ENCODE measurements at places on chromosomes 6 and 20.
A peak's percentile ranks its signal among the peaks of the same experiment; 100 is the strongest.

- no peak for DNase-seq
Measured at GRCh38 chr20:52619101-52619500, 353.1 kb upstream of the TSHZ2 start.

DNA sequence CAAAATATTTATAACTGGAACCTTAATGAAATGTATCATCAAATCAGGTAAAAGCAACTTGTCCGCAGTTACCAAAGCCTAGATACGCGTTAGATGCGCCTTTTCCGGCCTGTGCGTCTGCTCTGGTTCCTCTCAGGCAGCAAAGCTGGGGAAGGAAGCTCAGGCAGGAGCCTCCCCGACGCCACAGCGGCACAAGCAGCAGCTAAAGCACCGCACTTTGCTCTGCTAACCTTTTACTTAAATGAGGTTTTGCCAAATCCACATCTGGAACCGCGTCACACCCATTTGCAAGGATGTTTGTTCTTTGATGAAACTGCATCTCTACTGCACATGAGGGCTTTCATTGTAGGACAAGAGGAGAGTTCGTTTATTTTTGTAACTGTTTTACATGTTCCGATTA, 36.8 kb downstream of the THBS2 start:
- DNase-seq, result no peak

DNA sequence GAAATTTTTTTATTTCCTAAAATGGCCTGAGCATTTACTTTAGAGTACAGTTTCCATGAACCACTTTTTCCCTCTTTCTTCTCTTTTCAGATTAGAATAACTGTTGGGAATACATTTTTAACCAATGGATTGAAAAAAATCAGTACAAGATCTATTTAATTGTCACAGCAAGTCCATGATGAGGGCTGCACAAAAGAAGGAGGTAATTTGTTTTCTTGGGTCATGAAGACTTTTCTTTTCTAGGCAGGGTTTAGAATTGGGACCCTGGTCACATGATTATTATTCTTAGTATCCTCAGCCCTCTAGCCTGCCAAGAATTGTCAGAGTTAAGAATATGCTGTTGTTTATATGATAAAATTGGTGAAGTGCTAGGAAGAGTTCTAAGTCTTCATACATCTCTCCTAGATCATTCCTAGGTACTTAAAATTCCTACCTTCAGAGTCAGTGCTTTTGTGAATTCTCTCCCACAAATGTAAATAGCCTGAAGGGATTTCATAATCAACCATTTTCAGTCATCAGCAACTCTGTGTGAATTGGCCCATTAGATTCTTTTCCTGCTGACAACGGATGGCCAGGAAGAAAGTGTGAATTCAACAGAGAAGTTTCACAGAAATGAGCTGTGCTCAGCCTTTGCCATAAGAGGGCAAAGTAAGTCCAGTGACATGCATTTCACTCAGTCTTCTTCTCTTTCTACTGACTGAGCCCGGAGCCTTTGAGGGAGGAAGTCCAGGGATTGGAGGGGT, 32.4 kb upstream of the TPBG start:
- no peak for DNase-seq

- no peak for DNase-seq
Measured at GRCh38 chr6:118103381-118104146, 196.5 kb downstream of the SLC35F1 start.

- no peak for DNase-seq
Measured at GRCh38 chr20:19071446-19071725, 141.1 kb upstream of the SLC24A3 start.

GRCh38 chr6:37920667-37921066, 101.1 kb downstream of the ZFAND3 start:
- no peak for DNase-seq

- no peak for DNase-seq
Measured at GRCh38 chr6:156618600-156619205, 158.5 kb upstream of the ARID1B start.

- no peak for DNase-seq
Measured at GRCh38 chr6:170162011-170162774, 128.7 kb downstream of the DLL1 start.

DNA sequence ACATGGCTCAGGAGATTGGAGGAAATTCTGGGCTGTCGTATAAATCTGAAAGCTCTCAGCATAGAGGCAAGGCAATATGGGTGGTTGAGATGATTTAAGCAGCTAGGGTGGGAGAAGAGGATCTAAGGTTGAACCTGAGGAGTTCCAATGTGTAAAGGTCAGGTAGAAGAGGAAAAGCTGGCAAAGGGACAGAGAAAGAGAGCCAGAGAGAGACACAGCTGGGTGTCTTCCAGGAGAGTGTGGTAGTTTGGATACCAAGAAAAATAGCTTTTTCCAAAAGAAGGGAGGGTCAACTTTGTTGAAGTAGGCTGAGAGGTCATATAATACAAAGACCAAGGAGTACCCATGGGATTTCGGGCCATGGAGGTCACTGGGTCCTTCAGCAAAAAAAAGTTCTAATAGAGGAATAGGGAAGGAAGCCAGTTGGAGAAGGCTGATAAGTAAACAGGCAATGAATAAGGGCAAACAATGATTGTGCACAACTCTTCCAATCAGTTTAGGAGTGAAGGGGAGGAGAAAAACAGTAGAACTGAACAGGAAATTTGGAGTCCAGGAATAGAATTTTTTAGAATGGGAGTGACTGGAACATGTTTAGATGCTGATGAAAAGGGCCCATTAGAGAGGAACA, 135.1 kb downstream of the QRSL1 start:
- no peak for DNase-seq

DNA sequence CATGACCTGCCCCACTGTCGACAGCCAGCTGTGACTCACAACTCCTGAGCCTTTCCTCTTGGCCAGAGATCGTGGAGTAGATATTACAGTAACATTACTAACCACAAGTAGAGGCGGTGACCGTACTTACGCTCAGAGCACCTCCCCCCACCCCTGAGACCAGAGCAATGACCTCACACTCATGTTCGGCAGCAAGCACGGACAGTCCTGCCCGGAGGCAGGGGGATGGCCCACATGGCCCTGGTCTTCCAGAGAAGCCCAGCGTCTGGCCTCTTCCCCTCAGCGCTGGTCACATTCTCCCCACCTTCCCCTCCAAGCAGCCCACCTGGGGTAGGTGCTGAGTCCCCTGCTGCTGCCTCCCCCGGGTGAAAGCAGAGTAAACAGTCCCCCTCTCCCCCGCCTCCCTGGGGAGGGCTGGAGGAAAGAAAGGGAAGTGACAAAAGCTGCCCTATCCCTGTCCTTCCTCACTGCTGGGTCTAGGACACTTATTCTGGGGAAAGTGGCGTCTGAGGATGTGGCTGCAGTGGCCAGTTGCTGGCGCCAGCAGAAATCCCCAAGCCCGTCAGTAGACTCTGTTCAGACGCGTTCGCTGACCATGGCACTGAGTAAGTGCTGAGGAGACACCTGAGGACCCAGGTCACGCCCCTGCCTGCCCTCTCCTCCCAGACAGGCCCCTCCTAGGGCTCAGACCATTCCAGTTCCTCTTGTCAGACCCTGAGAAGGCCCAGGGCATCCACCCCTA, 68.5 kb downstream of the MRPL14 start:
- no peak for DNase-seq

- DNase-seq, result no peak
Measured at GRCh38 chr20:10789386-10789785, 115.6 kb upstream of the JAG1 start.

DNA sequence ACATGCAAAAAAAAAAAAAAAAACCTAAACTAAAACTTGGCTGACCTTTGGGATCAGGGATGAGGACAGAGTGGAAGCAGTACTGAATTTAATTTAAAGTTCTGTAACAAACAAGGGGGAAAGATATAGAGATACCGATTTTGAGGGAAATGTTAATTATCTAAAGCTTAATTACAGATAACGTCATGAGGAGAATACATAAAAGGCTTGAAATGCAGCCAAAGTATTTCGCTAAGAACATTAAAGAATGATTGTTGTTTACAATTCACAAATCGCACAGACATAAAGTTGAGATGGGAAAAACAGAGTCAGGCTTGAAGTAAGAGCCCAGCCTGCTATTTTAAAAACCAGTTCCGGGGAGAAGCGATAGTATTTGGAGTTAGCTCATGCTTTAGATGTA, 208.0 kb upstream of the SASH1 start:
- DNase-seq, result no peak

DNA sequence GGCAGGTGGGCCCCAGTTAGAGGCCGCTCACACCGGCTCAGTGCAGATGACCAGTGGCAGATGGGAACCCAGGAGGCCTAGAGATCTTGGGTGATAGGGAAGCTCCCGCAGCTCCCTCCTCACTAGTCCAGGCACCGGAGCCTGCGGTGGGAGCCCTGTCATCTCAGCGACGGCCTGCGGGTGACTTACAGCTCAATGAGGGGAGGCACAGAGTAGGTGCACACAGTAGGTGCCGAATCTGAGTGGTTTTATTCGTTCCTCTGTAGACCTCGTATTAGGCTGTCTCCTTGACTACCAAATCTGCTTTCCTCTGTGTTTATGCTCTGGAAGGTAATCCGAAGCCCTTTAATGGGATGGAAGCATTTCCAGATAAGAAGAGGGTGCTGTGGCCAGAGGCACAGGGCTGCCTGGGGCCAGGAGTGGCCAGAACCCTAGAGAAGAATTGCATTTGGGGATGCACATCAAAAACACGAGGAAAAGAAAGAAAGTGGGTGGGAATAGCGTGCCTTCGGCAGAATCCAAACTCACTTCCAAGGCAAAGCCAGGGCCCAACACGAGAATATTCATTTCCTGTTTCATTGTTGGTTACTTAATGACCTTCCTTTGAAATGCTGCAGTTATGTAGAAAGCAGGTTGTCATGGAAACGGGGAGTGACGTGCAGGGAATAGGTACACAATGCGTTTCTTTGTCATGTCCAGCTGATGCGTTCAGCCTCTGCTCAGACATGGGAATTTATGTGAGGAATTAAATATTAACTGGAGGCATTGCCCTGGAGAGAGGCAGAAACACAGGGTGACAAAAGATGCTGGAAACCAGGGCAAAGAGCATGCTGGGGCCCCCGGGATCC, 24.7 kb downstream of the MYT1 start:
- DNase-seq, result no peak

DNA sequence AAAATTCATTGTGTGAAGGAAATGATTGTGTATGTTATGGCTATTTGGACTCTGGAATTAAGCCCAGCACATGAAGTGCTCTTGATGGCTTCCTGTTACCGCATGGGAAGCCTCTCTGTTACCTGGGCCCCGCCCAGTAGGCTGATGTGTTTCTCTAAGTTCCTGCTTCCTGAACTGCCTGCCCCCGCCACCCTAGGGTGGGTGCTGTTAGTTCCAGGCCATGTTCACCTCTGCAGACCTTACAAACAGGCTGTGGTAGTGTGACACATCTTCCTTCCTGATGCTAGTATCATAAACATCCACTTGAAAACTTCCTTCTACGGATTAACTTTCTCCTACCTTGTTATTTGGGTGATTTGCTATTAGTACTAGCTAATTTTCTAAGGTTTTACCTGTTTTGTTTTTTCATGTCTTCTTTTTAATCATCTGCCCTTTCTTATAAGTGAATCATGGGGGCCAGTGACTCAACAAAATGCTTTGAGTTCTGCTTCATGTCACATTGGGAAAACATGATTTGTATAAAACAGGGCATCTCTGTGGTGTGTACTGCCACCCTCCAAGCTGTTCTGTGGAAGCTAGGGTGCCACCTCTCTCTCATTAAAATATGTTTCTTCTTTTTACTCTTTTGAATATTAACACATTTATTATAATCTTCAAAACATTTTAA, 40.6 kb downstream of the SH3BGRL2 start:
- DNase-seq, result peak; percentile 1

DNA sequence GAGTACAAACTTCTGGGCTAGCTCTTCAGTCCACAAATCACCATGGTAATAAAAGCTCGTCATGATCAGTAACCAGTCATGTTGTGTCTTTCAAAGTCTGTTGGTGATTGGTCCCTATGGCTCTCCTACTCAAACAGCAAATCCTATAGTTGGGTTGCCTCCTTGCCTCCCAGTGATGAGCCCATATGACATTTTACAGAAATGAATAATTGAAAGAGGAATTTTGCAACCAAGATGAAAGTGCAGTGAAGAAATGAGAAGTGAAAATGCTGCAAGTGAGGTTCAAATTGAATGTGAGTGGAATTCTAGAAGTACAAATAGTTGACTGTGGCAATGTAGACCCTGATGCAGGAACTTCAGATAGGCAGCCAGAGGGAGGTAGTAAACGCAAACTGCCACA, 5.1 kb upstream of the SIRPD start:
- no peak for DNase-seq

- DNase-seq, result no peak
Measured at GRCh38 chr20:46056970-46057855, 28.2 kb downstream of the SLC12A5 start.

- DNase-seq, result no peak
Measured at GRCh38 chr20:49989234-49990065, 6.7 kb downstream of the SNAI1 start.

DNA sequence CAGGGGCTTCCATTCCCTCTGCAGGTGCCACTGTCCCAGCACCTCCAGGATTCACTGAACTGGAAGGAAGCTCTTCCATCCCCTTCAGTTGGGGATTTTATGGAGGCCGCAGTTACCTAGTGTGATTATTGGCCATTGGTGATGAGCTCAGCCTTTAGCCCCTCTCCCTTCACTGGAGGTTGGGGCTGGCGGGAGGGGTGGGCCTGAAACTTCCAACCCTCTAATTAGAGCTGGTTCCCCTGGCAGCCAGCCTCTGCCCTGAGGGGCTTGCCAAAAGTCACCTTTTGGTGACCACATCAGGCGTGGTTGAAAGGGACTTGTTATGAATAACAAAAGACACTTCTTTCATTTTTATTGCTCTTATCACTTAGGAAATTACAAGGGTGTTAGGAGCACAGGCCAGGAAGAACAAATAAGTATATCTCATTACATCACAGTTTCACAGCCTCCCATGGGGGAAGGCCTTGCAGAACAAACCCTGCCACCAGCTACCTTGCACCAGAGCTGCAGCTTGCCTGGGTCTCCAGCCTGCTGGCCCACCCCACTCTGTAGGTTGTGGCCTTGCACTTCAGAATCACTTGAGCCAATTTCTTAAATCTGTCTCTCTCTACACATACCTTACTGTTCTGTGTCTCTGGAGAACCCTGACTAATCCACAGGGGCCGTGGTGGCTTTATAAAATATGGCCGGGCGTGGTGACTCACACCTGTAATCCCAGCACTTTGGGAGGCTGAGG, 5.0 kb downstream of the PYGB start:
- DNase-seq, result no peak

DNA sequence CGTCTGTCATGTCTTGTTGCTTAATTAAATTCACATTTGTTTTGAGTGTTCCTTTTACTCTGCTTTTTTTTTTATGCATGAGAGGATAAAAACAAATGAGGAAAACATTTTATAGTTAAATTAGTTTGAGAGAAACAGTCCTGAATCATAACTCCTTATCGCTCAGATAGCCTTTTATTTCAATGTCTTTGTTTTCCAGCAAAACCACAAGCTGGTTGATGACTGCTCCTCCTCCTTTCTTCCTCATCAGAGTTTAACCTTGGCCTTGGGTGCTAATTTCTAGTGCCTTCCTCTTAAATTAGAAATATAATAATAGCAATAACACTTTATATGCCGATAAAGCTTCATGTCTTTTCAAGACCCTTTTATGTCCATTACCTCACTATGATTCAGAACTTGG, 3.1 kb downstream of the NOX3 start:
- DNase-seq, result no peak

DNA sequence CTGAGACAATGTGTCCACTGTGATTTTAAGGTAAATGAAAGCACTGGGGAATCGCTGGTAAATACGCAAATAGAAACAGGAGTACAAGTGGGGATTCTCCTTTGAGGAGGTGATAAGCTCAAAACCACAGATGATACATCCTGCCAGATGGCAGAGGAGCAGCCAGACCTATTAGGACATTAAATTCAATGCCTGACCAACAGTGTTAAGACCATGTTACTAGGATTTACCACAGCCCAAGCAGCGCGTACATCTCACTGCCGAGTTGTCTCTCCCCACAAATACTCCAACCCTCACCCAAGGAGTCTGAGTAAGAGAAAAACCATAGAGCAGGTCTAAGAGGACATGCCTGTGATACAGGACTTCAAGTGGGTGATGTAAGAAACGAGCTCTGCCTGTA, 68.9 kb upstream of the TULP1 start:
- no peak for DNase-seq

Data from stimulated activated CD8-positive, alpha-beta memory T cell treated with anti-CD3 and anti-CD28 coated beads, Interleukin-2, amount 100 ng/mL, for 1 hour (primary cell).